Muscle of leg (tissue), 16 donors: ENCODE measurements at places on chromosomes 11 and 22.

- no peak for DNase-seq
These were observed 15.6 kb upstream of the ARHGAP8 start for GRCh38 chr22:44736581-44737405.

GRCh38 chr11:82810326-82810725, 76.7 kb upstream of the FAM181B start:
- DNase-seq, result no peak

GRCh38 chr11:9251311-9251710, 13.8 kb downstream of the DENND5A start:
- DNase-seq, result no peak

DNA sequence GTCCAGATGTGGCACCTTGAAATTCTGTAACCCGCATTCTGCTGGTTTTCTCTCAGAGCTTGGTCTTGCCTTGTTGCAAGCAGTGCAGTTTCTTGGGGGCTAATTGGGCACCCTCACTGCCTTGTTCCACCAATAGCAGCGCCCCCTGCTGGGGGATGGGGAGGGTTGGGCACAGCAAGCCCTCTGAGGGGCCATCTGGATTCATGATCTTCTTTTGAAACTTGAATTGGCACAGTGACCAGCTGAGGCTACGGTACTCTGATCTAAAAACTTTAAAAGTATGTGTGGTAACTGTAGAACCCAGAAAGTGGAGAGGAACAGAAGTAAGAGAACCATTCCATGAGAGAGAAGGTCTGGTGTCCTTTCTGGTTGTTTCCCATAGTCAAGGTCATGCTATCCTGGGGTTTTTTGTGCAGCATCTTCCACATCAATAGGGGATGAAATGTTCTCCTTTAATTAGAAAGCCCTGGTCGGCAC, 64.2 kb downstream of the MED15 start:
- no peak for DNase-seq

DNA sequence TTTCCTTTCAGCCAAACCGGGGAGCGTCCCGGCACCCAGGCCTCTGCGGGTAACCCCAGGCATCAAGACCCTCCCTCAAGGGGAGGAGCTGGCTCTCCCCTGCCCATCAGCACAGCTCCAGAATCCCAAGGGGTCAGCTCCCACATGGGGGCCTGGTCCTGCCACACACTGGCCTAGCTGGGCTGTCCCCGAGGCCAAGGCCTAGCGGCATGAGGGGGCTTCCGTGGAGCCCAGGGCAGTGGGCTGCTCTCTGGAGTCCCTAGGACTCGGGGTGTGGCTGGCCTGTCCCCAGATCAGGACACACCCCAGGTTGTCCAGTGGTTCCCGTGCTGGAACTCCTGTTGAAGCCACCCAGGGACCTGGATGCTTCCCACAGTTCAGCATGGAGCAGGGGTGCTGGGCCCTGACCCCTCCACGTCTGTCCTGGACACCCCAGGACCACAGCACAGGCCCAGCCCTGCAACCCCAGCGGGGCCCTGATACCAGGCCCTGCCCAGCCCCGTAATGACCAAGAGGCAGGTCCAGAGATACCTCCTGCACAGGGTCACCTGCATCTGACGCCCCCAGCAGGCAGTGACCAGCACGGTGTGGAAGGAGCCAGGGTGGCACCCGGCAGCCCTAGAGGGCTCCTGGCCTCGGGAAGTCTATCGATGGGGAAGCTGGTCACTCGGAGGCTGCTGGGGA, 5.5 kb downstream of the HRAS start:
- DNase-seq, result no peak

DNA sequence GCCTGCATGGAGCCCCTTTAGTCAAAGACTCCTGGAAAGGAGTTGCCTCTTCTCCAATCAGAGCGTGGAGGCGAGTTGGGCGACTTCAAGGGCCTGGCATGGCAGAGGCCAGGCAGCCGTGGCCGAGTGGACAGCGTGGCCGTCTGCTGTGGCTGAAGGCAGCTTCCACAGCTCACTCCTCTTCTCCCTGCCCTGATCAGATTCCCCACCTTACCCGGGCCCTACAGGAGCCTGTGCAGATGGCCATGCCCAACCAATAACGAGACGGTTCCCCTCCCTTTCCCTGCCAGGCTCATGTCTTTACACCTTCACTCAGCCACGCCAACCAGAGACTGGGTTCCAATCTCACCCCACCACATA, 20.0 kb upstream of the SLC22A12 start:
- no peak for DNase-seq

DNA sequence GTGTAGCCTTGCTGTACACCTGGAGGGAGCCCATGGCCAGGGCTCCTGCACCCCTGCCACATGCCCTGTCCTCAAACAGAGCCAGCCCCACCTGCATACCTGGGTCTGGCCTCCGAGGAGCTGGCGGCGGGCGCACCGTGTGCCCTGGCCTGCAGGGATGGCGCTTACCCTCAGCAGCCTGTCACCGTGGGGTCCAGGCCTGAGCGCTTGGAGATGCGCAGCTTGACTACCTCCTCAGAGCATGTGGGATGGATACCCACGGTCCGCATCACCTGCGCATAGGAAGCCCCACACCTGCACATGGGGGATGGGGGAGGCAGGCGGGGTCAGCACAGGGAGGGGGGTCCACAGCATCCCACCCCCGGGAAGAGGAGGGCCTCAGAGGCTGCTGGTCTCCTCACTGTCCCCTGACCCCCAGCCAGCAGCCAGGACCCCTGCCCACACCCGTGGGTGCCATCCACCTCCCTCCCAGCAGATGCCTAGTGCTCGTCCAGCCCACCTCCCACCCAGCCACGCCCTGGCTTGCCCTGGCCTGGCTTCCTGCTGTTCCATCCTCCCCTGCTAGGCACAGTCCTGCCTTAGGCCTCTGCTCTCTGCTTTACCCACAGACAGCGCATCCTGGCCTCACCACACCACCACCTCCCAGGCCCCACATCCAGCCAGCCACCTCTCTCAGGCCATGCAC, 22.4 kb upstream of the GNB1L start:
- peak; percentile 5 for DNase-seq

GRCh38 chr22:46592390-46592872, 27.8 kb upstream of the GRAMD4 start:
- DNase-seq, result peak; percentile 90

GRCh38 chr22:18031695-18032454, 7.5 kb upstream of the MICAL3 start:
- DNase-seq, result peak; percentile 26

DNA sequence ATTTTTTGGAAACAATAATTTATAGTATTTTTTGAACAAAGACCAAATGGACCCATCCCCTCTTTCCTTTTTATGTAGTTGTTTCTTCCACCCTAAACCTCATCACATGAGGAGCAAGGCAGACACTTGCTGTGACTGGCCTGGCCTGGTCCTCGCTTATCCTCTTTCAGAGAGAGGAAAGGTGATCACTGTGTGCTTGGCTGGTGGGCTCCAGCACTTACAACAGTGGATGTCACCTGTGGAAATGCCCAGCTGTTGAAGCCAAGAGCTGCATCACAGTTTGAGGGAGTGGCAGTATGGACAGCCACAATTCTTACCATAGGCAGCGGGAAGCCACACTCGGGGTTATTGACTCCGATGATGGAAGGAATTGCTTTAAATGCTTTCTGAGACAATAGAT, 185.7 kb downstream of the BCR start:
- no peak for DNase-seq

- DNase-seq, result no peak
These were observed 21.7 kb downstream of the TENM4 start for GRCh38 chr11:79419120-79419519.

- DNase-seq, result peak; percentile 44
These were observed 388.7 kb downstream of the NTM start for GRCh38 chr11:131759140-131759539.

- no peak for DNase-seq
These were observed 736.9 kb downstream of the BRD1 start for GRCh38 chr22:49090853-49091135.

DNA sequence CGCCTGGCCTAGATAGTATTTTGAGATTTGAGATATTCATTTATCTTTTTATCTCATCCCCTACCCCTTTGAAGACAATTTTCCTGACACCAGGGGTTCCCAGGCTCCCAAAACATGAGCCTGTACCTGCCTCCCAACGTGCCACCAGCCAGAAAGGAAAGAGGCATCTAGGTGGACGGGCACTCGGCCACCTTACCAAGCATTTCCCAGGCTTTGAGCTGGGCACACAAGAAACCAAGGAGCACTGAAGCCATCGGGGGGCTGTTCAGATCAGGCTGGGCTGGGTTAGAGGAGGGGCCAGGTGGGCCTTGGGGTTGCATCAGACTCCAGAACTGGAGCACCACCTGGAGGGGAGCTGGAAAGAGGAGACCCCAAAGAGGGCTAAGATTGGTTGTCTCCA, 28.5 kb upstream of the BAIAP2L2 start:
- no peak for DNase-seq

DNA sequence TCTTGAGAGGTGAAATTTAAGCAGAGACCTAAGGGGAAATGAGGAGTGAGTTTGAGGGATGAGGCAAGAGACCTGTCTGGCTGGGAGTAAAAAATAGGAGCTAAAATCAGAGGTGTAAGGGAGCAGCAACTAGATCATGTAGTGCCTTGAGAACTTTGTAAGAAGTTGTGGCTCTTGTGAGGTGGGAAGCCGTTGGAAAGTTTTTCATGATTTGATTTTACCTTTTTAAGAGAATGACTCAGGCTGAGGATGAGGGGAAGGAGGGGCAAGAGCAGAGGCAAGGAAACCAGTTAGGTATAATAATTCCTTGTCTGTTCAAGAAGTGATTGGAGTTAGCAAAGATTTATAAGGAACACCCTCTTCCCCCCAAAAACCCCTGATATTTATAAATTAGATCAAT, 25.8 kb downstream of the QSER1 start:
- DNase-seq, result no peak

DNA sequence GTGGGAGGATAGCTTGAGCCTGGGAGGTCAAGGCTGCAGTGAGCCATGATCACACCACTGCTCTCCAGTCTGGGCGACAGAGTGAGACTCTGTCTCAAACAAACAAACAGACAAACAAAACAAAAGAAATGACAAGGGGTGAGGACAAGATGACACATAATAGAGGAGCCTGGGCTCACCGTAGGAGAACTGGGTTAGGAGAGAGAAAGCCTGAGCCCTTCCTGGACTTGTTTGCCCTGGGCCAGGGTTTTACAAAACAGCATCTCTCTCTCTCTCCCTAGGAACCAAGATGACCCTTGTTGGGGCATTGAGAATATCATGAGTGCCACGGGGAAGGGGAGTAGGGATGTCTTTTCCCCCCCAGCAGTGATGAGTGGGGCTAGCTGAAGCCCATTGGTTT, 15.7 kb downstream of the ROBO3 start:
- DNase-seq, result no peak

DNA sequence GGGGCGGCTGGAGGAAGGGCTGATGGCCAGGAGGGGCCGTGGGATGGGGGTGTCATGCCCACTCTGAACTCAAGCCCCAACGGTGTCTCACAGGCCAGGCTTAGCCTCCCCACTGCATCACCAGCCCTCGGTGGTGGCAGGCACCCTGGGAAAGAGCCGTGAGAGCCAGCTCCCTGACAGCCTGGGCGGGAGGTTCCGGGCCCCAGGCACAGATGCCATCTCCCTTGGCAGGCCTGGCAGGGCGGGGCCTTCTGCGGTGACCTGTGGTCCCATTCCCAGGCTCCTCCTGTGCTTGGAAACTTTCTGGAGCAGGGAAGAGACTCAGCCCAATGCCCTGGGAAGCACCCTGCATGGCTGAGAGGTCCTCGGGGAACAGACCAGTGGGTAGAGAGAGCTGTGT, 4.8 kb downstream of the PHLDA2 start:
- no peak for DNase-seq

- DNase-seq, result no peak
These were observed 42.1 kb downstream of the MYO7A start for GRCh38 chr11:77170107-77170506.

DNA sequence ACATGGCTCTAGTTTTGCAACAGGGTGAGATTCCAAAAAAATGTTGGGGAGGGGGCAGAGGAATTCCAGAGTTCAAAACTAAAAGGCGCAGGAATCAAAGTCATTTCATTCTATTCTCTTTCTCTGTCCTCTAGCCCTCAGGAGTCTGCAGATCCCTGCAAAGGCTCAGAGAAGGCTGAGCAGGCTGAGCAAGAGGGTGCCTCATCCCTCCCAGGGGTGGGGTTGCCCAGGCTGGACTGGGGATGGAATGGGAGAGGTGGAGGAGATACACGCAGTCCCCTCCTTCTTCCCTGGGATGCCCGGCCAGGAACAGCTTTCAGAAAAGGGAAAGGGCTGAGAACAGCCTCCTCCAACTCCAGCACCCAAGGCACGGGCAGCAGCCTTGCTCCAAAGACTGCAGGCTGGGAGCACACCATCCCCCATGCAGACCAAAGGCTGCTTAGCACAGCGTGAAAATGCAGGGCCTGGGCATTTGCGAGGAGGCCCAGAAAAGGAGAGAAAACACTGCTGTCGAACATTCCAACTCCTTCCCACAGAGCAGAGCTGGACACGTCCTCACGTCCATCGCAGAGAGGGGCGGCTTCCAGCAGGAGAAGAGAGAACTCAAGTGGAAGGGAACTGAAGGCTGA, 51.8 kb downstream of the MN1 start:
- peak; percentile 79 for DNase-seq

- DNase-seq, result no peak
These were observed 4.6 kb downstream of the SNAP29 start for GRCh38 chr22:20863366-20863765.

GRCh38 chr11:128549256-128549944, 38.0 kb downstream of the ETS1 start:
- peak; percentile 93 for DNase-seq
